ENCODE measurements at places on chromosomes 6 and 20.

DNA sequence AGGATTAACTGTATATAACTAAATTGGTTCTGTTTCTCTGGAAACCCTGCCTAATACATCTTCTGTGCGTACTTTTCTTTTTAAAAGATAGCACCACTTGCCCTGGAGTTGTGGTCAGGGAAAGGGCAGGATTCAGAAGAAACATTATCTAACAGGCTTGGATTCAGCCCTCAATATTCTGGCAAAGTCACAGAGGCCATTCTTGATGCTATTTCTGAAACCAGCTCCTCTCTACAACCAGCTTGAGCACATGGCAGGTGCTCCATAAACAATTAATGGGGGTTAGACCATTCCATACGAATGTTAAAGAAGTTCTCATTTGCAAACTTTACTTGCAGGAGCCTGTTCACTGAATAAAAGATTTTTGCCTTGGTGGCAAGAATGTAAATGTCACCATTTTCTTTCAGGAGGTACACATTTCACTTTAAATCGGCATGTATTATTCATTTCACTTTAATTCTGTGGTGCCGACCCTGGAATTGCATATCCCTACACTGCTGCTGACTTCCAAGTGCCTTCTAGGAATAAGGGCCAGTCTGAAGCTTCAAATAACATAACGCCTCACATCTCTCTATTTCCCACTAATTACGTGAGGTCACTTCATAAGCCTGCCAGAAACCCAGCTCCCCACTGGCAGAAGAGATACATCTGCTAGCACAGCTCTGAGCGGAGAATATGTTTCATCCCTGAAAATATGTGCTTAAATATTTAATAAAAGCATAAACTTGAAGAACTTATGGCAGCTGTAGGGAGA, 248.7 kb downstream of the ADGRG6 start:
- DNase-seq = no peak

DNA sequence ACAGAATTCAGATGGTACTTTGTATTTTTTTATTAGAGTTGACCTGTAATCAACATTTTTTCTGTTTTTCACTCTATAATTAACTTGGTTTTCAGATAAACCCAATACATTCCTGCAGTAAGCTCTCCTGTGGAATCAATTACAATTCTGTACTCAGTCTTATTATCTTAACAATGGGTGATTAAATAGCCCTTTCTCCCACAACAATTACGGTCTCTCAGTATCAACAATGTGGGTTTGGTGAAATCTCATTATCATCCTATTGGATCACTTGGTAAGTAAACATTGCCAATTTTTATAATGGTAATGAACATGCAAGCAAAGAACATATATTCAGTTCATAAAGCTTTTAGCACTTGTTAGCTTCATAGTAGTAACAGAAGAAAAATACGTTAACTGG, 438.9 kb upstream of the EPHA7 start:
- DNase-seq = no peak

DNA sequence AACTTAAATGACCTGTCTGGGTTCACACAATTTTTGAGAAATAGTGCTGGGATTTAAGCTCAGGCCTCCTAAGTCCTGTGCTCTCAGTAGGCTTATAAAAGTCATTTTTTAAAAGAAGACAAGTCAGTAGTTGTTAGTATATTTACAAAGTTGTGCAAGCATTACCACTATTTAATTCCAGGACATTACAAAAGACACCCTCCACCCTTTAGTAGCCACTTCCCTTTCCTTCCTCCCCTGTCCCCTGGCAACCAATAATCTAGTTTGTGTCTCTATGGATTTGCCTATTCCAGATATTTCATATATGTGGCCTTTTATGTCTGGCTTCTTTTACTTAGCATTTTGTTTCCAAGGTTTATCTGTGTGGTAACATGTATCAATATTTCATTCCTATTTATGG, 37.6 kb downstream of the HMGN3 start:
- no peak for DNase-seq

DNA sequence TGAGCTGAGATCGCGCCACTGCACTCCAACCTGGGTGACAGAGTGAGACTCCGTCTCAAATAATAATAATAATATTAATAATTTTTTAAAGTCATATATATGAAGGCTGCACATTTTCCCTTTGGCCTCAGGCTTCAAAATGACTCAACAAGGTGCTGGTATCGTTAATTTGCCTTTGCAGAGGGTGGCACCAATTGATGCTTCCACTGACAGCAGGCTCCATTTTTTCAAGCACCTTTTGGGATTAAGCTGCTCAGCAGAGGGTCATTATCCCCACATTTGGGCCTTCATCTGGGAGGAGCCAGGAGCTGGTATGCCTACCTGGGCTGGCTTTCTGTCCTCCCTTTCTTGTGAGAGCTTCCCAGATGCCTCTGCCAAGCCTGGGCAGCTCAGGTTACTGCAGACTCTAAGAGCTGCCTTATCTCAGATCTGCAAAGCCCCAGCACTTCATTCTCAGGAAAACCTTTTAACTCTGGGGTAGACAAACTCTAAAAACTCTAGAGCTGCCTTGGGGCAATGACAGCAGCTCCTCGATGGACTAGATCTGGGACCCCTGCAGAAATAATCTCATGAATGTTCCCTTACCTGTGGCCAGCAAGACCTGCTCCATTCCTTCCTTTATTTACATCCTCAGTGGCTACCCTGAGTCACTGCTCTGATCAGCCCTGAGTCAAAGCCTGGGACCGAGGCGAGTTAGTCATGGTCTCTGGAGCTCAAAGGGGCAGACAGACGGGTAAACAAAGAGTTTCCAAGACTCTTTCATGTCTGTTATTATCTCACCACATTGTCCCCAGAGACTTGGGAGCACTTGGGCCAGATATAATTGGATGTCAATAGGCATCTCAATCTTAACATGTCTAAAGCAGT, 80.0 kb upstream of the EYA2 start:
- DNase-seq = peak; percentile 49

- no peak for DNase-seq
Observed at GRCh38 chr6:52482903-52483670, 62.9 kb downstream of the EFHC1 start.

- peak; percentile 73 for DNase-seq
Observed at GRCh38 chr20:58546756-58547622, 31.8 kb upstream of the APCDD1L start.

- no peak for DNase-seq
Observed at GRCh38 chr6:159716247-159717096, 10.8 kb upstream of the WTAP start.

DNA sequence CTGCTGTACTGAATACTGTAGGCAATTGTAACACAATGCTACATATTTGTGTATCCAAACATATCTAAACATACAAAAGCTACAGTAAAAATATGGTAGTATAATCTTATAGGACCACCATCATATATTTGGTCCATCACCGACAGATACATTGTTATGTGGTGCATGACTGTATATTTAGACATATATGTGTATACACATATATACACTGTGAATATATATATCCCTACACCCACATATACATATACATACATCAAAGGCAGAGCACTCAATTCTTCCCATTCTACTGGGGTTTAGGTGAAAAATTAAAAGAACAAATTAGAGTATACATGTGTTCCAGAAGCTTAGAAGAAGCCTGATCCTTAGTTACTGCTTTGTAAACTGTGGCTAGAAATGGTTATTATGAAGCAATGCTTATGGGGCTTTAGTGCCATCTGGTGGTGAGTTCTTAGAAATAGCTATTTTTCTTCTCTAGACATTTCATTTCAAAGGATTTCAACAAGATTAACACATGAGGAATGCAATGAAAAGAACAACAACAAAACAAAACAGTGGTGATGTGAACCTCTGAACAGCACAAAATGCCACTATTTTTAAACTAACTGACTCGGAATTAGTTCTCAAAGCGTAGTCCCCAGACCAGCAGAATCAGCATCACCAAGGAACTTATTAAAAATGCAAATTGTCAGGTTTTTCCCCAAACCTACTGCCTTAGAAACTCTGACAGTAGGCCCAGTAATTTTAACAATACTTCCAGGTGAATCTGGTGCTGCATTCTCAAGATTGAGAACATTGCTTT, 38.0 kb downstream of the PKHD1 start:
- DNase-seq = no peak

DNA sequence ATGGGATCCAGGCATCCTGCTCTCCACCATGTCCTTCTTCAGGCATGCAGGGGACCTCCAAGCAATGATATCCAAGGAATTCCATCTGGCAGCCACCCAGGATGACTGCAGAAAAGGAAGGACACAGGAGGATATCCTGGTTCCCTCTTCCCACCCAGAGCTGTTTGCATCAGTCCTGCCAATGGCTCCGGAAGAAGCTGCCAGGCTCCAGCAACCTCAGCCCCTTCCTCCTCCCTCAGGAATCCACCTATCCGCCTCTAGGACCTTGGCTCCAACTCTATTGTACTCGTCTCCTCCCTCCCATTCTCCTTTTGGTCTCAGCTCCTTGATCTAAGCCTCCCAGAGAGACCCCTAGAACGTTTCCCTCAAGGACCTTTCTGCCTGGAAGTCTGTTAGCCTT, 733 bp upstream of the PSORS1C2 start:
- DNase-seq = no peak

GRCh38 chr6:158313989-158314388, 1.7 kb downstream of the TULP4 start:
- DNase-seq = no peak

GRCh38 chr6:36290668-36291620, 21.1 kb downstream of the PNPLA1 start:
- DNase-seq = no peak

DNA sequence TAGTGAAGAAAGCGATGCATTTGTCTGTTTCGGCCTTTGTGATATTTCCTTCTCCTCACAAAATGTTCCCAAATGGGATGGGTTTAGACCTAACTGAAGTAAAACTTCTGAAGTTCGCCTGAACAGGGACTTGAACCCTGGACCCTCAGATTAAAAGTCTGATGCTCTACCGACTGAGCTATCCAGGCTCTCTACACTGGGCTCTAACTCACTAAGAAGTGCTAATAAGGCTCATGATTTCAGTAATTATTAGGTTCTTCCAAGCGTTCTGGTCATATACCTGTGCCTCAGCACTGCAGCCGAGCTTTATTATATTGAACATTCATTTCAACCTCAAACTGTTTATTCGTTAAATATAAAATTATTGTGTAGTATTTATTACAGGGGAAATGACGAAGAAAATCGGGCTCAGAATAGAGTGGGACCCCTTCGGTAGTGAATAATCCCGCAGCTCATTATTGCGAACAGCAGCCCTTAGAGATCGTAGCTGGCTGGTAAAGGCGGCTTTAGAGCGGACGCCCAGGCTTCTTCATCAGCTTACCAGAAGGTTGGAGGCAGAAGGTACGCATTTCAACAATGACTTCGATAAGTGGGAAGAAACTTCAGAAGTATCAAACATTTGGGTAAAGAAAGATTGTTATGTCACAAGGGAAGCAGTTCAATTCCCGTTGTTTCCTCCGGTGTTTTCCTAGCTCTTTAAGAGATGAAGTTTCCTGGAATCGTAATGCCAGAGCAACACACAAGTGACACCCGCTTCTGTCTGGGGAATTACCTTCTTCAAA, 119.0 kb upstream of the ZNF184 start:
- DNase-seq = no peak

DNA sequence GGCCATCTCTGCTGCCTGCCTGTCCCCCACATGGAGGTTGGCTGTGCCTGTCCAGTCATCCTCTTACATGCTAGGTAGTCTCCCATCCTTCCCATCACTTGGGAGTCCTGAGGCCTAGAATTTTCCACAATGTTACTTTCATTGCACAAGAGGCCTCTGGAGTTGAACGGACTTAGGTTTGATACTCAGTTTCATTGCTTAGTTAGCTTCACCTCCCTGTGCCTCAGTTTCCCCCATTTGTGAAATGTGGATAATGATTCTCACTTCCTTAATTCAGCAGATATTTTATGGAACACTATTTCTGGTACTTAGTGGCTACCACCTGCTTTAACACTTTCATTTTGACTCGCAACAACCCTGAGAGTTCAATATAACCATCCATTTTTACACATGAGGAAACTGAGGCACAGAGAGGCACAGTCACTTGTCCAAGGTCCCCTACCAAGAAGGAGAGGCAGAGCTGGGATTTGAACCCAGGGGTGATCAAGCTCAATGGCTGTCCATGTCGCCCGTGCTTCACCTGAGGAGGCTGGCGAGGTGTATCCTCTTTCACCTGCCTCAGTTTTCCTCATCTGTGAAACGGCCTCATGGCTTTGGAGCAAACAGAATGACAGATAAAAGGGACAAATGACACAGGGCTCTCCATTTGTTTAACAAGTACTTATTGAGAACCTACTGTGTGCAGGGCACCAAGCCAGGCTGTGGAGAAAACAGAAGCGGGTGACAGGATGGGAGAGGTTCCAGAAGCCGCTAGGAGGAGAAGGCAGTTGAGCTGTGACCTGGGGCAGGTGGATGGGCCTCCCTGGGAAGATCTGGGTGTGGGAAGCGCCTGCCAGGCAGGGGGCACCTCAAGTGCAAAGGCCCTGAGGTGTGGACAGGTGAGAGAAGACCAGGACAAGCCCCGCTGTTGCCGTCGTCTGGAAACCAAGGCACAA, 154.3 kb upstream of the PTPN1 start:
- DNase-seq = no peak

DNA sequence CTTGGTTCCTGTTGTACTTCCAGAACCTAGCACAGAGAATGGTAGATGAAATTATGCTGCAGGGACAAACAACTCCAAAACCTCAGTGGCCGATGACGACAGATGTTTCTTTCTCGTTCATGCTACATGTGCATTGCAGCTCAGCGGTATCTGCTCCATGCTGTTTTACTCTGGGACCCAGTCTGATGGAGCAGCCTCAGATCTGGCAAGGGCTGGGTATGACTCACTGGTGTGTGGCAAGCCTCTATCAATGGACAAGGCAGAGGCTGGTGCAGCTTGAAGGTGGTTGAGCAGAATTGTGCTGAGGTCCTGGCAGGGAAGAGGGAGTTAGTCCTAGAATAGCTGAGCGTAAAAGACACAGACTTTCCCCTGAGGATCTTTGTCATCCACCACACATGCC, 10.3 kb upstream of the BLCAP start:
- no peak for DNase-seq

- no peak for DNase-seq
Observed at GRCh38 chr6:42136508-42137193, 5.8 kb downstream of the C6orf132 start.

DNA sequence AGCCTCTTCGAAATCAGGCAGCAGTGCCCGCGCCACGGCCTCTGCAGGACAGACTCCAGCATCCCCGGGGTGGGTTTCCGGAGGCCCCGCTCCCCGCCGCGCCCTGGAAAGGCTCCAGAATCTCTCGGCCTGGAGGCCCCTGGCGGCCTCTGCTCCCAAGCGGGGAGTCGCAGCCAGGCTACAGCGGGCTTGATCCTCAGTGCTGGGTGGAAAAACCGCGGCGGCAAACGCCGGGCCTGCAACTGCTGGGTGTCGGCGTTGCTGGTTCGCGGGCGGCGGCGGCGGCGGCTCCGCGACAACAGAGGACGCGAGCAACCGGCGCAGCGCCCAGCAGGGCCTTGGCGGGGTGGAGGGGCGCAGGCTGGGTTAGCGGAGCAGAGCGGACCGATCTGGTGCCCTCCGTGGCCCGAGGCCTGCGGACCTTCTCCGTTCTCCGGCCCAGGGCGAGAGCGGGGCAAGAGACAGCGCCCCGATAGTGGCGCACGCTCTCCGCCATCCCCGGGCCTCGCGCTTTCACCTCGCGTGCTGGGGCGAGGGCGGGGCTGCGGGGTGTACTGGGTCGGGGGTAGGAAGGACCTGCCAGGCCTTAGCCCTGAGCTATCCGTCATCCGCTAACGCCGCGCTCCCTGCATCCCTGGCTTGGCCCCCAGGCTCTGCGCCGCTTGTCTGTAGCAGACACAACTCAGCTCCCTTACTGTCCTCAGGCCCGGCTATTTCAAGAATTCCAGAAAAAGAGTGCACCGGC, 3.4 kb upstream of the ZNF292 start:
- DNase-seq = no peak

GRCh38 chr20:64269604-64270411, 14.3 kb downstream of the PCMTD2 start:
- DNase-seq = no peak

Measured in osteocyte (in vitro differentiated cells).